NCI-H1092 (cell line): ENCODE measurements at places on chromosomes 16 and 17.
A peak's percentile ranks its signal among the peaks of the same experiment; 100 is the strongest.

- no peak for DNase-seq
Observed at GRCh38 chr16:71767060-71767900, 41.4 kb downstream of the AP1G1 start.

- no peak for DNase-seq
Observed at GRCh38 chr17:9232155-9232475, 210.8 kb downstream of the NTN1 start.

DNA sequence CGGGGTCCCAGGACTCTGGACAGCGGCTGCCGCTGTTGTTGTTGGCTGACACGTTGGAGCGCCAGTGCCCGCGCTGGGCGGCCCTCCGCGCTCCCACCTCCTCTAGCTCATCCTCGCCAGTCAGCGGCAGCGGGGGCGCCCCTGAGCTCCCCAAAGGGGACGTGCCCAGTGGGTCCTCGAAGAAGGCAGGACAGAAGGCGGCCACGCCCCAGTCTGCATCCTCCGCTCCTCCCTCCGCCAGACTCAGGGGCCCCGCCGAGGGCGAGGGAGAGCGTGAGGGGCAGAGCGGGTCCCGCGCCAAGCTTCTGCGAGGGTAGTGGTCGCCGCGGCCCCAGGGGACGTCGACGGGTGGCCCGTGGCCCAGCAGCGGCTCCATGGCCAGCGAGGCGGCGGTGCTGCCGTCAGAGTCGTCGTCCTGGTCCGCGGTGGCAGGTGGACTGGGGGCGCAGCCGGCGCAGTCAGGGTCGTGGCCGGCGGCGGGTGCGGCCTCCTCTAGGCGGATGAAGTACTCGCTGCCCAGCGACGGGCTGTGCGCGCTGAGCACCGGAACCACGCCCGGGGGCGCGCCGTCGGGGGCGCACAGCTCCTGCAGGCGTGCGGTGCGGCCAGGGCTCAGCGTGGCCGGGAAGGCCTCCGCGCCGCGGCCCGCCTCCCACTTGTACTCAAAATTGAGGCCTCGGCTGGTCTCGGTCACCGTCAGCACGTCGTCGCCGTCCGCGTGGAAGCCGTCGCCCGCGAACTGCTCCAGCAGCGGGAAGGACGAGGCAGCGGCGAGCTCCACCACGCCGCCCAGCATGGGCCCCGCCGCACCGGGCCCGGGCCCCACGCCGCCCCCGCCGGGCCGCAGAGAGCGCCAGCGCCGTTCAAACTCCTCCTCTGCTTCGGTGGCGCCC lies 43.2 kb upstream of the PVALEF start:
- no peak for DNase-seq

GRCh38 chr16:75864243-75864642 lies 138.0 kb upstream of the CPHXL start:
- no peak for DNase-seq

DNA sequence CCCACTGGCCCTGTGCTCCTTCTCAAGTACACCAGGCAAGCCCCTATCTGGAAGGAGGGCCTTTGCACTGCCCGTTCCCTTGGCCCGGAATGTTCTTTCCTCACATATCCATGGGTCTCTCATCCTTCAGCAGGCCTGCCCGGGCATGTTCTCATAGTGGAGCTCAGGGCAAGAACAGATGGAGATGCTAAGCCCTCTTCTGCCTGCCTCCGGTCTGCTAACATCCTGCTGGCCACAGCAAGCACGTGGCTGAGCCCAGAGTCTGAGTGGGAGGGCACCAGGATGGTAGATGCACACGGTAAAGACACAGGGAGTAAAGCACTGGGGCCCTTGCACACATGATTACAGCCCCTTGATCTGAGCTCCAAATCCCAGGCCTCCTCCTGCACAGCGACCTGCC lies 19.8 kb upstream of the ANKRD40CL start:
- no peak for DNase-seq

DNA sequence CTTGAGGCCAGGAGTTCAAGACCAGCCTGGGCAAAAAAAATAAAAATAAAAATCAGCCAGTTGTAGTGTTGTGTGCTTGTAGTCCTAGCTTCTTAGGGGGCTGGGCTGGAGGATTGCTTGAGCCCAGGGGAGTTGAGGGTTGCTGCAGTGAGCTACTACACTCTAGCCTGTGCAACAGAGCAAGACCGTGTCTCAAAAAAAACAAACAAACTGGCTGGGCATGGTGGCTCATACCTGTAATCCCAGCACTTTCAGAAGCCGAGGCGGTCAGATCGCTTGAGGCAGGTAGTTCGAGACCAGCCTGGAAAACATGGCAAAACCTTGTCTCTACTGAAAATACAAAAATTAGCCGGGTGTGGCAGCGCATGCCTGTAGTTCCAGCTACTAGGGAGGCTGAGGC lies 4.9 kb upstream of the UBALD2 start:
- DNase-seq: no peak

- peak; percentile 34 for DNase-seq
Observed at GRCh38 chr17:64778240-64779097, 116.4 kb upstream of the SMURF2 start.

GRCh38 chr17:413706-414380 lies 61.2 kb upstream of the RPH3AL start:
- DNase-seq: no peak

GRCh38 chr17:22570144-22570845 lies 878.0 kb downstream of the KCNJ18 start:
- DNase-seq: no peak

GRCh38 chr16:55570159-55570558 lies 3.7 kb downstream of the CAPNS2 start:
- no peak for DNase-seq
